ENCODE measurements at places on chromosomes 12 and 14.
A peak's percentile ranks its signal among the peaks of the same experiment; 100 is the strongest.

DNA sequence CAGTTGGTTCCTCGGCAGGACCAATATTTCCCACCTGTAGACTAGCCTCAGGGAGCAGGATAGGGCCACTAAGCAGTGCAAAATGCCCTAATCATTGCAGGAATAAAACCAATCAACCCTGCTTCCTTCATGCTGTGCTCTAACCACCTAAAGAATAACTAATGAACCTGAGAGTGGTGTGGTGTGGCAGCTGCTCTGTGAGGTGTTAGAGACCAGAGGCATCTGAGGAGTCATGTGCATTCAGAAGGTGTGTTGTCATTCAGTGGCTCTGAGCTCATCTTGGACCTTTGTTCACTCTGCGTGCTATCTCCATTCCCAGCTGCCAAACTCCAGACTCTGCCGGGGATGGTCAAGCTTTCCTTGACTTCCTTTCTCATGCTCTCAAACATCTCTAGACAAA, 136.7 kb upstream of the EGLN3 start:
- no peak for DNase-seq

DNA sequence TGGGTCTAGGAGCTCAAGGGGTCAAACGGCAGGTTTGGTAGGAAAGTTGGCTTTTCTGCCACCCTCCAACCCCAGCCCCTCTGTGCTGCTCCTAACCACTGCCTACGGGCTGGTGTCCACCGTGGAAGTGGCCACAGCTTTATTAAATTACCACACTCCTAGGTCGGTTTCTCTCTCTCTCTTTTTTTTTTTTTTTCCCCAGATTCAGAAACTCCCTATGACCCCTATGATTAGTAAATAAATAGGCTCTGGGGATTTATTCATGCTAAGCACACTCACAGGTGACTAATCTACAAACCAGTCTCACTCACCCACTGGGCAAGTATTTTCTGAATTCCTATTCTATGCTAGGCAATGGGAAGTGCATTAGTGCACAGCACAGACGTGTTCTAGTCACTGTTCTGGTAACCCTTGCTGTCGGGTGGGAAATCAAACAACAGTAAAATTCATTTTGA, 8.7 kb upstream of the DDX47 start:
- DNase-seq: no peak

- no peak for DNase-seq
These were observed 124.6 kb downstream of the KICS2 start for GRCh38 chr12:64097366-64098105.

DNA sequence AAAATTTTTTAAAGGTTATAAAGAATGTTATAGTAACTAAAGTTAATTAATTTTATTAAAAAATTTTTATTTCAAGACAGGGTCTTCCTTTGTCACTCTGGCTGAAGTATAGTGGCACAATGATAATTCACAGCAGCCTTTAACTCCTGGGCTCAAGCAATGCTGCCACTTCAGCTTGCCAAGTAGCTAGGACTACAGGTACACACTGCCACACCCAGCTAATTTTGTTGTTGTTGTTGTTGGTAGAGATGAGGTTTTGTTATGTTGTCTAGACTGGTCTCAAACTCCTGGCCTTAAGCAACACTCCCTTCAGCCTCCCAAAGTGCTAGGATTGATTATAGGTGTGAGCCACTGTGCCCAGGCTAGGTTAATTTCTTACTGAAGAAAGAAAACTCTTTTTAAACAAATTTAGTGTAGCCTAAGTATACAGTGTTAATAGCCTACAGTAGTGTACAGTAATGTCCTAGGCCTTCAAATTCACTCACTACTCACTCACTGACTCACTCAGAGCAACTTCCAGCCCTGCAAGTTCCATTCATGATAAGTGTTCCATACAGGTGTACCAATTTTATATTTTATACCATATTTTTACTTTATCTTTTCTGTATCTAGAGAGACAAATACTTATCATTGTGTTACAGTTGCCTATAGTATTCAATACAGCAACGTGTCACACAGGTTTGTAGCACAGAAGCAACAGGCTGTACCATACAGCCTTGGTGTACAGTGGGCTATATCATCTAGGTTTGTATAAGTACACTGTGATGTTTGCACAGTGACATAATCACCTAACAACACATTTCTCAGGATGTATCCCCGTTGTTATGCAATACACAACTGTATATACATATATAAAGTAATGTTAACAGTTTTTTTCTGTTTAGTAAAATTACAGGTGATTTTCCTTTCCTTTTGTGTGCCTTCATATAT, 24.7 kb upstream of the DNAAF2 start:
- DNase-seq: no peak

DNA sequence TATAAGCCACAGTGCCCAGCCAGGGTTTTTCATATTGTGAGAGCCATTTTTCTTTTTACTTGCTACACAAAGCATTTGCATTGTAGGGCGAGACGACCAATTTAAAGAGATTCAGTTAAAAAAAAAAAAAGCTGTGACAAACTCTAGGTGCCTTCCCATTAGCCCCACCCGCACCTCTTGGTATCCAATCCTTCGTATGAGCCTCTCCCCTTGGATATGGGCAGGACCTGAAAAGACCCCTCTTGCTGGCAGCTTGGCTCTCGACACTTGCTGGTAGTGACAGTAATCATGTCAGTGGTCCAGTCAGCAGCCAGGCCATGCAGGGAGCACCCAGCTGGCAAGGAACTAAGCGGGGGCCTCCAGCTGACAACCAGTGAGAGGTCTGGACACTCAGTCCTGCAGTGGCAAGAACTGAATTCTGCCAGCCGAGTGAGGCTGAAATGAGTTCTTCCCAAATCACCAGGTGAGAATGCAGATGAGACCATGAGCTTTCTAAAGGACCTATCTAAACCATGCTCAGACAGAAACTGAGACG, 46.5 kb downstream of the SINHCAF start:
- no peak for DNase-seq

- DNase-seq: no peak
These were observed 817 bp upstream of the KRT4 start for GRCh38 chr12:52814710-52815155.

GRCh38 chr12:2605301-2605700, 189.5 kb upstream of the FKBP4 start:
- DNase-seq: no peak

GRCh38 chr12:29710104-29710503, 73.6 kb downstream of the TMTC1 start:
- no peak for DNase-seq

DNA sequence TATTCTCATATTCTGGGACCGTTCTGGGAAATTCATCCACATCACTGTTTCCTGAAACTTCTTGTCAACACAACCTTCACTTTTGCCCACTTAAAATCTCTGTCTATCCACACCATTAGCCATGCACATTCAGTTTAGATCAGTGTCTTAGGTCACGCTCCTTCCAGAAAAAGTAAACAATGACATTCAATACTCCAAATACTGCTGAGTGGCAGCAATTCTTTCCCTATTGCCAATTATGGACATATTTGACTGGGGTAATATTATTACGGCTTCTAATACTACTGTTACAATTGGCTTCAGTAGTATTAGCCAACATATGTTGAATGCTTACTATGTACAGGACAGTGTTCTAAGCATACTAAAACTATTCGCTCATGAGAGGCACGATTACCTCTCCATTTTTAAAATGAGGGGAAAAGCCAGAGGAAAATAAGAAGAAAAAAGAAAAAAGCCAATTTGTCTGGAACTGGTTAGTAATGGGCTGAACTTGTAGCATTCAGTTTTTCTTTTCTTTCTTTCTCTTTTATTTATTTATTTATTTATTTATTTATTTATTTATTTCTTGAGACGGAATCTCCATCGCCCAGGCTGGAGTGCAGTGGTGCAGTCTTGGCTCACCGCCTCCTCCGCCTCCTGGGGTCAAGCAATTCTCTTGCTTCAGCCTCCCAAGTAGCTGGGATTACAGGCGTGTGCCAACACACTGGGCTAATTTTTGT, 23.4 kb downstream of the LTBR start:
- no peak for DNase-seq

GRCh38 chr12:52788876-52789636, 6.9 kb downstream of the KRT3 start:
- DNase-seq: no peak

DNA sequence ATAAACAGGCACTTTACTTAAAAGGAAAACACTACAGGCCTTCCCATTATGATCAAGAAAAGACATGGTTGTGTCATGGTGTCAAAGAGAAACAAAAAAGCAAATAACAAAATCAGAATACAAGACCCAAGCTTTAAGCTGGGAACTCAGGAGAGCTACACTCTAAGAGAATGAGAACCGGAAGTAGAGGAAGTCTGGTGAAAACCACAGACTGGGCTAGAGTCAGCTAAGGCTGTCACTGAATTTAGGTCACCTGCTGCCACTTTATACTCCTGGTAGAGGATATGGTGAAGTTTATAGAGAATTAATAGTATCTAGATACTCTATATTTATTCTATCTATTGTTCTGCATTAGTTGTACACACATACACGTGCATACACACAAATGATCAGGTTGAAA, 971.7 kb downstream of the FLRT2 start:
- DNase-seq: no peak

DNA sequence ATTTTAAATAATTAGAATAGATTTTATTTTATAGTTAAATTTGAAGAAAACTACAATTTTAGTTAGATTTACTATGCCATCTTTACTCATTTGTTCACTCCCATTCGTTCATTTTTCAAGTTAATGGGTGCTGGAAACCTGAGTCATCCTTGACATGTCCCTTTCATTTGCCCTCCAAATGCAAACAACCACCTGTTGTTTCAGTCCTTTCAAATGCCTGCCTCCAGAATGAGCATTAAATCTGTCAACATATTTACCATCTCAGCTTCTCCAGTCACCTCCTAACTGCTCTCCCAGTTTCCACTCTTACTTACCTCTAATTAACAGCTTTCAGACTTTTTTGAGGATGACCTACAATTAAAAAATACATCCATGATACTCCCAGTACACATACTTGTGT, 375.5 kb downstream of the RAD51B start:
- no peak for DNase-seq

DNA sequence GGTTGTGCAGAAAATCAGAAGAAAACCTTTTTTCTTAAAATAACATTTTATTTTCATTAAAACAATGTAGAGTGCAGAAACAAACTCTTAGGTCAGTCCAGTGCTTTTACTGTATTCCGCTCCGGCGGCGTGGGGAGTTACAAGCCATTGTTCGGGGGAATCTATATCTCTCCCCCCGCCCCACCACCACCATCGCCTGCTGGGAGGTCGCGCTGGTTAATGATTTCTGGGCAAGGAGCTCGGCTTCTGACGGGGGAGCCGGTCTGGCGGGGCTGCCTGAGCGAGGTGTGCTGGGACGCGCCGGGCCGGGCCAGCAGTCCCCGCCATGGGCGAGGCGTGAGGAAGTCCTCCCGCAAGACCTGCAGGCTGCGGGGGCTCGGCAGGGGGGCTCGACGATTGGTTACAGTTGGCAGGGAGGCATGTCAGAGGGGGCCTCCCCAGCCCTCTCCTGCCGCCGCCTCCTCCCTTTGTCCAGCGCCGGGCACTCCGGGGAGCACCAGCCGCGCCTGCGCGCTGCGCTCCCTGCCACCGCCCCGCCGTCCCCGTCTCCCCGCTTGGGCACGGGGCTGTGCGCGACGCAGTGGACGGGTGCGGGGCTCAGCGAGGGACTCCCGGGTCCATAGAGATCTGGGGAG, 1.0 kb upstream of the DUSP6 start:
- DNase-seq: peak; percentile 10

DNA sequence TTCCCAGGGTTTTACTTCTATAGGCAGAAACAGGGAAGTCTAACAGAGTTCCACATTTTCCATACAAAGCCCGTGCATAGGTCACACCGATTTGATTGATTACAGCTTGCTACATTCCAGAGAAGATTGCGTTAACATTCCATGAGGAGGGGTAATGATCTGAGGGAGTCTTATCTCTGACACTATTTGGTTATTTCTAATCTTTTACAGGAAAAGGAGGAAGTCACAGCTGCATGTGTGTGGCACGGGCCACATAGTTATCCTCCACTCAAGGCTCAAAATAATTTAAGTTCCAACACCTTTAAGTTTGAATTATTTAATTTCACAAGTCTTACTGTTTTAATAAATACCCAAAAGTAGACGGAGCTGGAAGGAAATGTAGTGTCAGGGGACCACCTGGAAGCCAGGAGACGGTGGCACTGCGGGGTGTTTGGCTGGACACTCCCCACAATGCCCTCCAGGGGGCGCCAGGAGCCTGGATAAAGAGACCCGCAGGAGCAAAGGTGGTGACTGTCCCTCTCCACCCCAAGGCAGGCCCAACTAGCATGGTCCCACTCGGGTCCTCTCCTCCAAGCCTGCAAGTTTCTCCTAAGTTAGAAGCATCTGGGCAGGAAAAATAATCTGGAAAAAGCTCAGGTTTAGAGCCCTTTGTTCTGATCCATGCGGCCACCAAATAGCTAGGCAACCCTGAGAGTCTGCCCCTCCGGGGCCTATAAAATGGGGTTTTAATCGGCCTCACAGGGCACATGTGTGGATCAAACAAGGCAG, 20.2 kb downstream of the KRT8 start:
- peak; percentile 72 for DNase-seq

- DNase-seq: no peak
These were observed 411.6 kb downstream of the BCAT1 start for GRCh38 chr12:24537083-24537860.

GRCh38 chr12:108633534-108634248, at the start of gene SELPLG:
SELPLG (minus strand) TSS chr12:108633894; CDS start chr12:108624307, 9,587 bp downstream.
- peak; percentile 81 for DNase-seq

GRCh38 chr12:44294649-44295048, 458.8 kb downstream of the TMEM117 start:
- no peak for DNase-seq

- no peak for DNase-seq
These were observed 174.7 kb upstream of the HIF1A start for GRCh38 chr14:61520576-61520975.

- DNase-seq: no peak
These were observed 173.2 kb upstream of the PWP1 start for GRCh38 chr12:107512391-107512790.

DNA sequence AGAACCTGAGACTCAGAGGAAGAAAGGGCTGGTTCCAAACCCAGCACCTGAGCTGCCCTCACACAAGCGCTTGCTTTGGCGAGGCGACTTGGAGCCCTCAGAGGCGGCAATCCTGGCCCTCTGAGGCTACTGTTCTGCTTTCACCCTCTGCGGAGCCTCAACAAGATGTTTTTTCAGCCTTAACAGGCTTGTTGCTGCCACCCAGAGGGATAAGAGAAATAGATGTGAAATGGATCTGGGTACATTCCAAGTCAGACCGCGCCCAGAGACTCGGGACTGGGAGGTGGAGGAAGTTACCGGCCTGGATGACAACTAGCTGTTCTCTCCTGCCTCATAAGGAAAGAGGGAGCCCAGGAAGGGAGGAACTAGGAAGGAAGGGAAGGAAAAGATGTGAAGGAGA, 89.6 kb downstream of the TTC7B start:
- no peak for DNase-seq

- DNase-seq: no peak
These were observed 27.0 kb downstream of the RHOF start for GRCh38 chr12:121766290-121767039.

GRCh38 chr14:100104523-100105300, 39.5 kb downstream of the EVL start:
- DNase-seq: no peak

- no peak for DNase-seq
These were observed 161.3 kb upstream of the TMCC3 start for GRCh38 chr12:94811611-94812010.

Measured in T-helper 9 cell (primary cell).